Stimulated activated effector memory CD8-positive, alpha-beta T cell treated with anti-CD3 and anti-CD28 coated beads, Interleukin-12 subunit alpha, Interleukin-12 subunit beta, amount 100 ng/mL, for 72 hours (primary cell): ENCODE measurements at places on chromosomes 7 and 10.
A peak's percentile ranks its signal among the peaks of the same experiment; 100 is the strongest.

GRCh38 chr10:132783940-132784865, 1.7 kb downstream of the NKX6-2 start:
- DNase-seq, result no peak

DNA sequence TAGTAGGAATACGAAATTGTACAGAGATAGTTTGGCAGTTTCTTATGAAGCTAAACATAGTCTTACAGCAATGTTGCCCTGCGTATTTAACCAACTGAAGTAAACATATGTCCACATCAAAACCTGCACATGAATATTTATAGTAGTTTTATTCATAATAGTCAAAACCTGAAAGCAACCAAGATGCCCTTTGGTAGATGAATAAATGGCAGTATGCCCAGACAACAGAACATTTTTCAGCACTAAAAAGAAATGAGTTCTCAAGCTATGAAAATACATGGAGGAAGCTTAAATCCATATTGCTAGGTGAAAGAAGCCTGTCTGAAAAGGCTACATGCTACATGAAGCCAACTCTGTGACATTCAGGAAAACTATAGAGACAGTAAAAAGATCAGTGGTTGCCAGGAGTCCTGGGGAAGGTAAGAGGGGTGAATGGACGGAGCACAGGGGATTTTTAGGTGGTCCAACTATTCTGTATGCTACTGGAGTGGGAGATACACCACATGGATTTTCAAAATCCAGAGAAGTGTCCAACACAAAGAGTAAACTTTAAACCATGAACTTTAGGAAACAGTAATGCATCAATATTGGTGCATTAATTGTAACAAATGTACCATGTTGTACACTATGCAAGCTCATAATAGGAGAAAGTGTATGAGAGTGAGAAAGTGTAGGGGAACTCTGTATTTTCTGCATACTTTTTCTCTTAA, 17.6 kb downstream of the GPRIN2 start:
- DNase-seq, result no peak

DNA sequence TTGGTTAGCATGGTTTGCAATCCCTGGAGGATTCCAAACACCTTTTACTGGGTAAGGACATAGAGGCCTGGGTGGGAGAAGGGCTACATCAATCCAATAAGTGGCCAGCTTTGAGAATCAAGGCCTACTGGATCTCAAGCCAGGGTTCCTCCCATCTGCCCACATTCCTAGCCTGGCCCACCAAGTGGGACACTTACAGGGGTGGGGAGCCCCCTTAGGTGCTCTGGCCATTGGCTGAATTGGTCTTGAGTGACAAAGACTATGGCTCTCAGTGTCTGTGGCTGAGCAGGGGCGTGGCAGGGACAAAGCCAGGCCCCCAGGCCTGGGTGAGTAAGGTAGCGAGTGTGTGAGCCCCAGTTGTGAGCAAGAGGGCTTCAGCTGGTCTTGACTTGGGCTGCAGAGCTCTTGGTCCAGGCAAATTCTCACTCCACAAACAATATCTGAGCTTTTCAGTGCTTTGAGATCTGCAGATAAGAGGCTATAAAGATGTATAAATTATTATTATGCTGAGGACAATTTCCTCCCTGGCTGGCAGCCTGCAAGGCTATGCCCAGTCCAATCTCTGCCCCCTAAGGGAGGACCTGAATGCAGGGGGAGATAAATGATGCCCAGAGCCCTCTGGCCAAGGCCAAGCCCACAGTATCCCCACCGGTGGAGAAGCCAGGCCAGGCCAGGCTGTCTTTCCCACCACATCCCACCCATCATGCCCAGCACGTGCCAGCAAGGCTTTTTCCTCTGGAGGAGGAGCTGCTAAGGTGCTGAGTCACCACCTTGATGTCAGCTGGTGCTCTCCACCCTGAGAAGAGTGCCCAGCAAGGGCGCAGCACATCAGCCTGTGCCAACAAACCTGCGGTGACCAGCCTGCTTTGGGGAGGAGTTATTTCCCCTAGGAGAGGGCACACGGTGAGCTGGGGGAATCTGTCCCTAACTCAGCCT, 80.7 kb upstream of the DUSP5 start:
- no peak for DNase-seq

- DNase-seq, result peak; percentile 50
These were observed 1.0 kb downstream of the PRR15 start for GRCh38 chr7:29564496-29565223.

- no peak for DNase-seq
These were observed 32.6 kb downstream of the PTPN12 start for GRCh38 chr7:77569514-77570232.

- DNase-seq, result no peak
These were observed 386.1 kb upstream of the LRGUK start for GRCh38 chr7:133741078-133741477.

- no peak for DNase-seq
These were observed 331.3 kb downstream of the AUTS2 start for GRCh38 chr7:69929622-69930021.

- DNase-seq, result no peak
These were observed 47.5 kb downstream of the CCSER2 start for GRCh38 chr10:84375881-84376280.

DNA sequence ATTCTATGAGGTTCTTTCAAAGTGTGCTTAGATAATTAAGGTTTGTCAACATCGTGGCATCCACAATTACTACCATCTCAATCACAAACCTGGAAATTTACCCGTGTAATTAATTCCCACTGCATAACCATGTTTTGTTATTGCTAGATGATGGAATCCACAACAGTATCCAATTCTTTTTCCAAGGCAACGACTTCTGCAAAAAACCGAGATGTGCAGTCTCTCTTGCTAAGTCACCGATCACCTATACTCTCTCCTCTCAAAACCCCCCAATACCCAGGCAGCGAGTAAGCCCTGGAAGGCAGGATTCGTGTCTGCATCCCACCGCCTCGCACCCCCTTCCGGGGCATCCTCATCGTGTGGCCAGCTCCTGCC, 678 bp upstream of the EIF4H start:
- no peak for DNase-seq

DNA sequence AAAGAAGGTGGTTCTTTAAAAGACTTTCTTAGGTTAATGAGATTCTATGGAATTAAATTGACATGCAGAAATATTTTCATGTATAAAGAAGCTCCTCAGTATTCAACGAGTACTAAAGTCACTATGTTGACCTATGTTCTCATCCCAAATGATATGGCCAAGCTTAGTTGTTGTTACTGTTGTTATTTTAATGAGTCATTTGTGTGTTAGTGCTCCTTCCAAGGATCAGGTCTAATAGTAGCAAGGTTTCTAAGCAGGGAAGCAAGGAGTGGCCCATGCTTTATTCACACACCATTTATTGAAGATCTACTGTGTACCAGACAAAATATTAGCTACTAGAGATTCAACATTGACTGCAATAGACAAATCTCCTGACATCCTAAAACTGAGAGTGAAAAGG, 41.9 kb downstream of the LRRN3 start:
- no peak for DNase-seq

DNA sequence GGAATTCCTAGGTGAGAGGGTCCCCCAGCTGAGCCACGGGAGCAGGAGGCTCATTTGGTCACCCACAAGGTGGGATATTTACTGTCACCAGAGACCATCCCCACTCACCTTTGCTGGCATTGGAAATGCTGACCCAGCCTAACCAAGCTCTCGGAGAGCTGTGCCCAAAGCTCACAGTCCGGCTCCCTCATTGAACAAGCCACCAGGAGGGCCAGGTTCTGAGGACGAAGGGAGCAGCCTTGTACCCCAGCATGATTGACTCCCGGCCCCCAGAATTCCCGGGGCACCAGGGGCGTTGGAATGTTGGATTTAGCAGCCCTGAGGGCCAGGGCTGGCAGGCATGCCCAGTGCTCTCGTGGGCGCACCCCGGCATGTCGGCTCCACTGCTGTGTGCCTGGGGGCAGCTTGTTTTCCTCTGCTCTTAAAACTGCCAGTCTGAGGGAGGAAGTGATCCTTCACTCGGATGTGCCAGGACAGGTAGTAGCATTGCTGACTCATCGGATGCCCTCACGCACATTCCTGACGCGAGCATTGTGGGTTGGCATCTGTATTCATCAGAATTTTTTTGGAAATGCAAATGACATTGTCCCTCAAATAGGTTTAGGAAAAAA, 23.3 kb downstream of the CLIP2 start:
- DNase-seq, result no peak

- no peak for DNase-seq
These were observed 97.5 kb downstream of the CXCL12 start for GRCh38 chr10:44287408-44287807.

DNA sequence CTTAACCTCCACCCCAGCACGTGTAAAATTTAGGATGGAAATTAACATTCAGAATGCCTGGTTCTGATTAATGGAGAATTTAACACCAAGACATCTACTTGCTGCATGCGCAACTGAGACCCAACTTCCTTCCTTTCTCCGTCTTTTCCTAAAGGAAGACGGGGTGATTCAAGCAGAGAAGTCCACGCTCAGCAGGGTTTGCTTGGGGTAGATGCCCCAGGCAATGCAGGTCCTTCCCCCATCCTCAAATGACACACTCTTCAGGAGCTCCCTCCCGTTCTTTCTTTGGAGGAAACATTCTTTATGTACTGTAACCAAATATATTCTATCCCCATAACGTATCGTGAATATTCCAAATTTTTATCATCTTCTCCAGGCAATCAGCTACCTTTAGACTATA, 47.0 kb downstream of the FAM171A1 start:
- no peak for DNase-seq

DNA sequence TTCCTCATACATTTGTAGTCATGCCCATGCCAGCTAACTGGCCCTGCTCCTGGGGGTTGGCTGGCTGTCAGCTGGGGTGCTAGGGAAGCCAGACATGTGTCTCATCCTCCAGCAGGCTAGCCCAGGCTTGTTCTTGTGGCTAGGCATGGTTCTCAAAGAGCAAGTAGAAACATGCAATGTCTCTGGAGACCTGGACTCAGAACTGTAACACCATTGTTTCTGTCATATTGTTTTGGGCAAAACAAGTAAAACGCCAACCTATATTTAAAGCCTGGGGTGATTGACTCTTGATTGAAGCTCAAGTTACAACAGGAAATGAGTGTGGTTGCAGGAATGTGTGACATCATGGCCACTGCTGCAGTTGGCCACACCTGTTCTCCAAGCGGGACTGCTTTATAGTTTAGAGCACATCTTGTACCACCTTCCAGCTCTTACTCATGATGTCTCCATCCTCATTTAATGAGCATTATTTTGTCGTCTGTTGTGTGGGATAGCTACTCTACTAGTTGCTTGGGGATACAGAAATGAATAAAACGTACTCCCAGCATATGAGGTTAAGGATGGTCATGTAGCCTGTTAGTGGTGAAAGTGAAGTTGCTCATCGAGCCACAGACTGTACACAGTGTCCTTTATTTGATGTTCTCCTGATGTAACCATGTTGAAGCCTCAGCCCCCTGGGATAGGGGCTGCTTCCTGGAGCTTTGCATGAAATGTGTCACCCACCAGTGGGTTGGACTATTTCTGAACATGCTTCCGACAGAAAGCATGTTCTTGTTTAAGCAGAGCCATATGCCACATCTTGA, 168.4 kb downstream of the SORCS3 start:
- DNase-seq, result no peak

- DNase-seq, result no peak
These were observed 365 bp downstream of the YME1L1 start for GRCh38 chr10:27153845-27154193.

GRCh38 chr10:76432016-76433012, 1000.9 kb downstream of the LRMDA start:
- no peak for DNase-seq

- no peak for DNase-seq
These were observed 256.2 kb upstream of the CACNA2D1 start for GRCh38 chr7:82699773-82700186.

DNA sequence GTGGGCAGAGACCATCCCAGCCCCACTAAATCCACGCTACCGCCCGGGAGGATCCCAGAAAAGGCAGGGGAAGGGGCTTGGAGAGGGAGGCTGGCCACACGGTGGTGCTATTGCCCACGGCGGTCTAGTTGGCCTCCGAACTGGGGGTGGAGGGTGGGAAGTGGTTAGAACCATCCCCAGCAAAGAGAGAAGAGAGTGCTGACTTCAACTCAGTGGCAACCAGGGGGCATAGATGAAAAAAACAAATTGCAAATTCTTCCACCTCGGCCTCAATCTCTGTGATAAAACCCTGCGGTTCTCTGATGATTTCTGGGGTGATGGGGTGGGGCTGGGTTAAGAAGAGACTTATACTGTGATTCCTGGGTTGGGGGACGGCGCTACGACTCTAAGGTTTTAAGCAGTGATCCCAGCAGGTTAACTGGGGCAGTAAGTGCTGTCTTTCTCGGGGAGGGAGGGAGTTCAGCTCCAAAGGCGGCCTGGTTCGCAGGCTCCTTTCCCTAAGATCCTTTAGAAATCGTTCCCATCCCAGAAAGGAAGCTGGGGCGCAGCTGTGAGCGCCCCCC, 154.5 kb upstream of the LYZL2 start:
- DNase-seq, result peak; percentile 70

GRCh38 chr10:60422809-60423208, 33.1 kb upstream of the ANK3 start:
- no peak for DNase-seq

DNA sequence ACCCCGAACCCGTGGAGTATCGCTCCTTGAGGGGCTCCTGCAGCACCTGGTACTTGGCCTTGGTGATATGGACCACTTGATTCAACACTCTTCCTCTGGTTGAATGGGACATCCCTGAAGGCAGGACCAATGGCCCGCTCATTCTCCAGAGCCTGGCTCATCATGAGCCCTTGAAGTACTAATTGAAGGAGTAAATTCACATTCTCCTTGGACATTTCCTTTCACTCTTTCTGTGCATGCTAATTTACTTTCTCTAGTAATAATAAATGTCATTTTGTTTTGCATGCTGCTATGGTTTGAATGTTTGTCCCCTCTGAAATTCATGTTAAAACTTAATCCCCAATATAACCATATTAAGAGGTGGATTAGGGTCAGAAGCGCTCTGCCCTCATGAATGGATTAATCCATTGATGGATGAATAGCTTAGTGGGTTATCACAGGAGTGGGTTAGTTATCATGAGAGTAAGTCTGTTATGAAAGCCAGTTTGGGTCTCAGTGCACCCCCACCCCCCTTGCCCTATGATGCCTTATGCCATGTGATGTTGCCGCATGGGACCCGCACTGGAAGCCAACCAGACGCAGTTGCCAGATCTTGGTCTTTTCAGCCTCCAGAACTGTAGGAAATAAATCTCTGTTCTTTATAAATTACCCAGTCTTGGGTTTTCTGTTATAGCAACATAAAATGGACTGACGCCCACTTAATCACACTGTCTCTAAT, 23.8 kb downstream of the FGFBP3 start:
- peak; percentile 39 for DNase-seq

DNA sequence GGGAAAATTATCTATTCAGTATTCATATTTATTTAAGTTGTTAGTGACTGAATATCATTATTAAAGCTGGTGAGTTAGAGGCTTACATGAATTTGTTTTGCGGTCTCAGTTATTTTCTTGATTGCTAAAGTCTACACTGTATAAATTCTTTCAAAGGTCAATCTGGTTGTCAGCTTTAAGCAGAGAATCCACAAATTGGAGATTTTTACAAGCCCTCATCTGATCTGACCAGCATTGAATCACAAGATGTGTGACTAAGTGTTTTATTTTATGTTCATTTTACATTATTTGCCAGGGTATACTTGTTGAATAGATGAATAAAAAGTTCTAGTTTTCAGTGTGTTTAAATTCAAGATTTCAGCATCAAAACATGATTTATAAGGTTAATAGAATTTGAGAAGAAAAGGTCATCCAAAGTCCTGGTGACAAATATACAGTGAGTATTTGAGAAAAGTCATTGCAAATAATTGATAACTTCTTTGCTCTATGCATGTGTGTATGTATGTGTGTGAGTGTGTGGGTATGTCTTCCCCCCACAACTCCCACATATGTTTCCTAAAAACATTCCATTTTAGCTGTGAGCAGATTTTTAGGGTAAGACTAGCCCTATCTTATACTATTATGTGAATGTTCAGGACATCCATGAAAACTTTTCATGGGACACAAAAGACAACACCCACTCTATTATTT, 4.4 kb downstream of the SEMA3A start:
- no peak for DNase-seq
